ENCODE measurements at places on chromosomes 6 and 20. TPM values are rescaled to one million over a fixed set of nuclear protein-coding genes. Genes with fewer than 3 reads are reported as not detected.

DNAAF9 gene
- total RNA-seq, result 3.5 TPM

SLC26A8 gene
- total RNA-seq, result 1.4 TPM

CYP24A1 gene
- total RNA-seq, result 0.80 TPM

ELOVL4 gene
- 2.1 TPM for total RNA-seq

PRL gene
- total RNA-seq, result not detected

SNAI1 gene
- total RNA-seq, result 2.0 TPM

FOXQ1 gene
- 2.0 TPM for total RNA-seq

RFX6 gene
- not detected for total RNA-seq

ATP9A gene
- total RNA-seq, result 16.4 TPM

MYT1 gene
- not detected for total RNA-seq

STXBP5 gene
- total RNA-seq, result 16.3 TPM

CRIP3 gene
- not detected for total RNA-seq

SLC4A11 gene
- total RNA-seq, result 5.1 TPM

REPS1 gene
- 26.8 TPM for total RNA-seq

EEF1A2 gene
- 20.0 TPM for total RNA-seq

CD109 gene
- 24.3 TPM for total RNA-seq

ERMARD gene
- 9.1 TPM for total RNA-seq

SEL1L2 gene
- not detected for total RNA-seq

MDFI gene
- total RNA-seq, result 48.5 TPM

ZNF335 gene
- total RNA-seq, result 16.0 TPM

BEND6 gene
- 2.6 TPM for total RNA-seq

FAM83C gene
- not detected for total RNA-seq

SOX4 gene
- total RNA-seq, result 59.8 TPM

SCRT2 gene
- total RNA-seq, result not detected

KCNK17 gene
- total RNA-seq, result not detected

INSM1 gene
- not detected for total RNA-seq

TMEM170B gene
- total RNA-seq, result 0.92 TPM

CPXM1 gene
- total RNA-seq, result 39.6 TPM

SPDEF gene
- total RNA-seq, result 0.07 TPM

TCP11 gene
- total RNA-seq, result not detected

ETV7 gene
- 0.87 TPM for total RNA-seq

C2 gene
- not detected for total RNA-seq

Data from epithelial cell of proximal tubule (primary cell).